ENCODE measurements at places on chromosomes 16 and 17.

DNA sequence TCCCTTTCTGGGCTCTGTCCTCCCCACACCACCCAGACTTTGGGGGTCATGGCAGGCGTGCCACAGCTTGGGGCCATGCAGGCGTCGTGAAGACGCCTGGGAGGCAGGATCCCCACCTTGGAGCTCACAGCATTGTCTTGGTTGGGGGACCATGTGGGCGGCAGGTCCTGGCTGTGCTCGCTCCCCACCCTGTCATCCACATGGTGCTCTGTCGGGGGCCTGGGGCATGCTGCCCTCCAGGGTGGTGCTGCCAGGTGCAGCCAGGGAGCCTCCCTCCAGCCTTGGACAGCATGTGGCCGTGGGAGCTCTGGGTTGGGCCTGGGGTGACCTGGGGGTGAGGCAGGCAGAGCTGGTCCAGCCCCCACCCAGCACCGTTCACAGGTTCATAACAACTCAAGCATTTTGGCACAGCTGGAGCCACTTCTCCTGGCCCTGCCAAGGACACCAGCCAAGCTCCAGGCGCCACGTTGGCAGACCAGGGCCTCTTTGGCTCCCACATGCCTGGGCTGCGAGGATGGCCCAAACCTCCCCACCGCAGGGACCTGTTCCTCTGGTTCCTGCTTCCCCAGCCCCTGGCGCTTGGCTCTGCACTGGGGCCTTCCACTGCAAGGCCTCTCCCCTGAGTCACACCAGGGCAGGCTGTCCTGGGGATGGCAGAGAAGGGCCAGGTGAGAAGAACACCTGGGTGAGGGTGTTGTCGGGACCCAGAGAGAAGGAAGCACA lies 15.1 kb upstream of the ATP6V0C start:
- DNase-seq, result no peak

DNA sequence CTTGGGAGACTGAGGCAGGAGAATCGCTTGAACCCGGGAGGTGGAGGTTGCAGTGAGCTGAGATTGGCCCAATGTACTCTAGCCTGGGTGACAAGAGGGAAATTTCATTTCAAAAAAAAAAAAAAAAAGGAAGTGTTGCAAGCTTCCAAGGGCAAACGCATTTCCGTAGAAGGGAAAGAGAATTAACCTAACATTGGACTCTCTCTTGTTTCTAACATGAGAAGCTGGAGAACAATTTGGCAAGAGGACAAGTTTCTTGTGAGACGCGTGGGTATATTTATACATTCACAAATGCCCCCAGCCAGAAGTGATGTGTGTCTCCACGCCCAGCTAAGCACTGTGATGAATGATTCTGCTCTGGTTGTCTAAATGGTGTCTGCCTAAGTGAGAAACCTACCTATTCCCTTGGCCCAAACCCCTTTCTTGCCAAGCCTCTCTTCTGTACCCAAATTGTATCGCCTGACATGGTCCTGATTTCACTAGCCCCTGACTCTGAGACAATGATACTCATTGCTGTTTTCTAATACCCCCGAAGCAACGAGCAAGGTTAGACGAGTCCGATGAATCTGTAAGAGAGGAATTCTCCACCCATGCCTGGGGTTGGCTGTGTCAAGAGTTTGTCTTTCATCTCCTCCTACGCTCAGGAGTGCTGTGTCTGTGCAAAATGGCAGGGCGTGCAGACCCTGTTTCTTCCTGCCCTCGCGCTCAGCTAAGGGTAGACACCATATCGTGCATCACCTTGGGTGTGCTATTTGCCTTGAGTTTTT lies 14.2 kb upstream of the ST6GALNAC2 start:
- DNase-seq, result no peak

DNA sequence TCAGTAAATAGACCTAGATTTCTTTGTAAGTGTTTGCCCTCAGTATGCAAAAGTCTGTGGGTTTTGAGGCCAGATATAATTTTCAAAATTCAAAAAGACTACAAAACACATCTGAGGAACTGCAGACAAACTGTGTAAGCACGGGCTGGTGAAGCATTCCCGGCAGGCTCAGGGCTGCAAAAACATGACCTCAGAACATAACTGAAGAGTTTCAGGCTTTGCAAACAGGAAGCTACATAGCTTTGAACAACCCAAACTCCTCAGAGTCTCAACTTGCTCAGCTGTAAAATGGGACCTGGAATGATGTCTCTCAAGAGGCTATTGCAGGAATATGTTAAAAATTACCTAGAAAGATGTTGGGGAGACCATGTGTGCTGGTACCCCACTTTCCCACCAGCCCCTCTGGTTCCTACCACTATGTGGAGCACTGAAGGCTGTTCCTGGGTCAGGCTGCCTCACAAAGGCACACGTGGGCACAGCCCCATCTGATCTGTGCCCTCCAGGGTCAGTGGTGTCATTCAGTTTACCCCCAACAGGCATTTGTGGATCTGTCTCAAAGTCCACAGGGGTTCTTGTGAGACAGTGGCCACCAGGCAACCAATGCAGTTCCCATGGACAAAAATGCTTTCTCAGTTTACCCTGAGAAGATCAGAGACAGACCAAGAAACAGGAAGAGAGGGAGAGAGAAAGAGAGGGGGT lies 72.9 kb downstream of the CREBBP start:
- no peak for DNase-seq

- DNase-seq, result no peak
Observed at GRCh38 chr17:6377906-6378305, 57.0 kb downstream of the AIPL1 start.

- no peak for DNase-seq
Observed at GRCh38 chr16:2786826-2787151, 571 bp downstream of the PRSS33 start.

- no peak for DNase-seq
Observed at GRCh38 chr16:2432801-2433505, 3.7 kb downstream of the CCNF start.

DNA sequence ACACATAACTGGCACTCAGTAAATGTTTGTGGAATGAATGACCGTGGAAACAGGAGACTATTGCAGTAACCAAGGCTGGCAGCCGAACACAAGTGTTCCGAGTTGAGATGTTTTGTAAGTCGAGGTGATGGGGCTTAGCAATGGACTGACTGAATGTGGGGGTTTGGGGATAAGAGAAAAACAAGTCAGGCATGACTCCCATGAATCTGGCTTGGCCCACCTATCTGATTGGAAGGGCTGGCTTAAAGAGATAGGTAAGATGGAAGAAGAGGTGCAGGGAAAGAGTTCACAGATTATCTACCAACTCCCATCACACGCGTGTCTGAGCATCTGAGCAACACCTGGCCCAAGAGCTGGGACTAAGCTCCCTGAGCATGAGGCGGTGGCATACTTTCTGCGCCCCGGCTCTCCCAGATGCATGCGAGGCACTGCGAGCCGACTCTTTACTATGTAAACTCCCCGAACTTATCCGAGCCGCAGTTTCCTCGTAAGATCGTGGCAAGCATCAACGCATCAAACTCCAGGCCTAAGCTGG lies 539 bp downstream of the IFT20 start:
- DNase-seq, result no peak

DNA sequence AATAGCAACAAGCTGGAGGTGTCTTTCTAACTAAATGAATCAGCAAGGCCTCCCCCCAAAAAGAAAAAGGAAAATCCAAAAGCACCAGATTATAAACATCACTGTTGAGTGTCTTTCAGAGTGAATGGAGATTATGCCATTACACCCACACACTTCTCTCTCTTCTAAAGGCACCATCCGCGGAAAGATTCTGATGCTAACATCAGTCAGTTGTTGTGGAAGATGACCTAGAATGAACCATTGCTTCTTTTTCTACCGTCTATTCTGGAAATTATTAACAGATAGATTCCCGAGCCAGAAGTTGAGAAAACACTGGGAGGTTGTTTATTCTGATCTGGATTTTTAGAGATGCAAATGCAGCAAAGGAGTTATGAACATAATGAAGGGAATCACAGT lies 60.9 kb upstream of the FAM20A start:
- no peak for DNase-seq

DNA sequence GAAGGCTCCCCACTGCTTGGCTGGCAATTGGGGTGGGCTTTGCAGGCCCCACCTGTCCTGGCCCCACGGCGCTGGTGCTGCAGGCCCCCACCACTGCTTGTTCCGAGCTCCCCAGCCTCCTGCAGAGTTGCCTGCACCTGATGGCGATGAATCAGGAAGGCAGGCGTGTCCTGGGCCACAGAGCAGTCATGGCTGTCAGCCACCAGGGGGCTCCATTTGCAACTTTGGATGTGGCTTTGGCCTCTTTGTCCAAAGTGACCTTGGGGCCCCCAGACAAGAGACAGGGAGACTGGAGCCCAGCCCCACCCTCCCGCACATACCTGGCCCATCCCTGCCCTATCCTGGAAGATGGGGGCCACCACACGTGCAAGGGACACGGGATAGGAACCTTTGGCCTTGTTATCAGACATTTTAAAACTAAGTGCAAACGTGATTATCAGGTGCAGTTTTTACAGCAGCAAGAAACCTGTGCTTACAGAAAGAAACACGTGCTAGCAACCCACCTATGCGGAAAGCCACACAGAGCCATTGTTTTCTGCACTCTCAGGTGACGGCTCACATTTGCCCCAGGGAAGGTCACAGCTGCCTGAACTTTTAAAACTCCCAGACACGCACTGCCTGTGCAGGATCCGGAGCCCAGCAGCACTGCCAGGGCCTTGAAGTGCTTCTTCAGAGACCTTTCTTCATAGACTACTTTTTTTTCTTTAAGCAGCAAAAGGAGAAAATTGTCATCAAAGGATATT lies at the start of gene DNASE1:
DNASE1 (plus strand) TSS at position 443 of the 743 bp plus-strand sequence. CDS start 683 bp downstream, outside the sequence.
- peak; percentile 29 for DNase-seq

GRCh38 chr16:88743693-88744576 lies 37.6 kb downstream of the CTU2 start:
- peak; percentile 58 for DNase-seq

GRCh38 chr17:59356543-59357218 lies 25.2 kb downstream of the YPEL2 start:
- DNase-seq, result no peak

- DNase-seq, result no peak
Observed at GRCh38 chr16:81582655-81583441, 138.2 kb downstream of the CMIP start.

DNA sequence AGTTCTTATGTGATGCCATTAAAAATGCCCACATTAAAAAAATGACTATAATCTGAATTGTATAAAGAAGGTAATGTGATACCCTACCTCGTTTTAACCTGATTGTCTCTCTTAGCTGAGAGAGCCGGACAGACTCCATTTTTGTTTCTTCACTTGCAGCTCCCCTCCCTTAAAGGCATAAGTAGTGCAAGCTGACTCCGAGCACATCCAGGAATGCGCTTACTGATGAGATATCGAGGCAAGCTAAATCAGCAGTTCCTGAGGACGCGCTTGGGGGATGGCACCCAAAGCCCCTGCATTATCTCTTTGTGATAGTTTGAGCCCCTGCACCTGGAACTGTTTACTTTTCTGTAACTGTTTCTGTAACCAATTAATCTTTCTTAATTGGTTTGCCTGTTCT lies 6.3 kb downstream of the KRT24 start:
- DNase-seq, result no peak

Measured in stimulated activated CD8-positive, alpha-beta memory T cell treated with anti-CD3 and anti-CD28 coated beads, Interleukin-2, amount 100 ng/mL, for 48 hours (primary cell).